ENCODE measurements at places on chromosomes 12 and 14. TPM values are rescaled to one million over a fixed set of nuclear protein-coding genes. Genes with fewer than 3 reads are reported as not detected.
A peak's percentile ranks its signal among the peaks of the same experiment; 100 is the strongest.

The TAS2R43 gene
- total RNA-seq: not detected

The KRT3 gene
- total RNA-seq: not detected

DNA sequence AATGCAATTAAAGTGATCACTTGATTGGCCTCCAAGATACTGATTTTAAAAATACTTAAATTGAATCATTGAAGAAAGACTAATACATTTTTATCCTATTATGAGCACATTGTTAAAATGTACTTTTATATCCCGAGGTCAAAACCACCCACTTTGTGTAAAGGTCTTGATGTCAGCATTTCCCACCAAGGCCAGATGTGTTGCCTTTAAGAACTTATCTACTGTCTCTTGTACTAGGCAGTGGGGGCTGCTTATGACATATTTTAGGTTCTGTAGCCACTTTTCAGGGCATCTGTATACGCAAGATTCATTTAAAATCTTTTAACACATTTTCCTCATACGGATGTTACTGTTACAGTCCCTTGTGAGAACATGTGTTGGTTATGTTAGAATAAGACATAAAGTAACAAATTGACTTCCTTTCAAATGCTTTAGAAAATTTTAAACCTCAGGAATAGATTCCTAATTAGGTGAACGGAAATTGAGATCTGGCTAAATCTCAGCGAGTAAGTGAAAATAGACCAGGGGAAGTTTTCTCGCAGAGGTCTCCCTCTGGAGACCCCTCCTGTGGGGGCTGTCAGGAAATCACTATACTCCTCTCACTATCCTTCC lies 456.2 kb downstream of the ADAMTS20 start:
- H3K4me1 ChIP-seq: peaks cover 9% of the 10 kb centered on the region
- H3K4me3 ChIP-seq: no peak overlapping the region
- H3K27me3 ChIP-seq: no peaks in the 10 kb centered on the region
- H3K27ac ChIP-seq: no peak overlapping the region
- no peaks in the 10 kb centered on the region for H3K36me3 ChIP-seq

- no peaks in the 10 kb centered on the region for H3K36me3 ChIP-seq
- H3K27me3 ChIP-seq: no peaks in the 10 kb centered on the region
- DNase-seq: no peak
- no peaks in the 10 kb centered on the region for H3K4me1 ChIP-seq
These were observed 206.5 kb downstream of the CALM1 start for GRCh38 chr14:90603336-90603735.

- peaks cover 2% of the 10 kb centered on the region for H3K27me3 ChIP-seq
- H3K4me3 ChIP-seq: peak overlapping the region; percentile 93
- peaks cover 16% of the 10 kb centered on the region for H3K4me1 ChIP-seq
- peak; percentile 23 for DNase-seq
- peaks cover 34% of the 10 kb centered on the region for H3K36me3 ChIP-seq
These were observed 657 bp downstream of the METAP2 start for GRCh38 chr12:95474660-95474958.

- no peaks in the 10 kb centered on the region for H3K36me3 ChIP-seq
- H3K4me1 ChIP-seq: no peaks in the 10 kb centered on the region
- no peaks in the 10 kb centered on the region for H3K27me3 ChIP-seq
- no peak overlapping the region for H3K4me3 ChIP-seq
These were observed 16.4 kb downstream of the DAO start for GRCh38 chr12:108896336-108896735.

- DNase-seq: no peak
- peaks cover 12% of the 10 kb centered on the region for H3K4me1 ChIP-seq
- H3K27ac ChIP-seq: no peak overlapping the region
- H3K4me3 ChIP-seq: no peak overlapping the region
These were observed 29.5 kb downstream of the HELB start for GRCh38 chr12:66331814-66332213.

- DNase-seq: no peak
- H3K27ac ChIP-seq: no peak overlapping the region
These were observed 296.5 kb downstream of the TMEM132D start for GRCh38 chr12:129607301-129607700.

The MOK gene
- 86.1 TPM for total RNA-seq

The DAD1 gene
- 213 TPM for total RNA-seq

The SOAT2 gene
- total RNA-seq: not detected

GRCh38 chr14:35375558-35376025 lies 29.0 kb downstream of the NFKBIA start:
- no peak overlapping the region for H3K27ac ChIP-seq
- H3K4me1 ChIP-seq: peaks cover 16% of the 10 kb centered on the region
- no peaks in the 10 kb centered on the region for H3K27me3 ChIP-seq
- H3K4me3 ChIP-seq: no peak overlapping the region
- H3K36me3 ChIP-seq: no peaks in the 10 kb centered on the region
- no peak for DNase-seq

- no peaks in the 10 kb centered on the region for H3K4me1 ChIP-seq
- H3K4me3 ChIP-seq: no peak overlapping the region
- no peaks in the 10 kb centered on the region for H3K36me3 ChIP-seq
- DNase-seq: no peak
- H3K27me3 ChIP-seq: no peaks in the 10 kb centered on the region
- H3K27ac ChIP-seq: no peak overlapping the region
These were observed 268.9 kb downstream of the SUDS3 start for GRCh38 chr12:118645219-118645618.

DNA sequence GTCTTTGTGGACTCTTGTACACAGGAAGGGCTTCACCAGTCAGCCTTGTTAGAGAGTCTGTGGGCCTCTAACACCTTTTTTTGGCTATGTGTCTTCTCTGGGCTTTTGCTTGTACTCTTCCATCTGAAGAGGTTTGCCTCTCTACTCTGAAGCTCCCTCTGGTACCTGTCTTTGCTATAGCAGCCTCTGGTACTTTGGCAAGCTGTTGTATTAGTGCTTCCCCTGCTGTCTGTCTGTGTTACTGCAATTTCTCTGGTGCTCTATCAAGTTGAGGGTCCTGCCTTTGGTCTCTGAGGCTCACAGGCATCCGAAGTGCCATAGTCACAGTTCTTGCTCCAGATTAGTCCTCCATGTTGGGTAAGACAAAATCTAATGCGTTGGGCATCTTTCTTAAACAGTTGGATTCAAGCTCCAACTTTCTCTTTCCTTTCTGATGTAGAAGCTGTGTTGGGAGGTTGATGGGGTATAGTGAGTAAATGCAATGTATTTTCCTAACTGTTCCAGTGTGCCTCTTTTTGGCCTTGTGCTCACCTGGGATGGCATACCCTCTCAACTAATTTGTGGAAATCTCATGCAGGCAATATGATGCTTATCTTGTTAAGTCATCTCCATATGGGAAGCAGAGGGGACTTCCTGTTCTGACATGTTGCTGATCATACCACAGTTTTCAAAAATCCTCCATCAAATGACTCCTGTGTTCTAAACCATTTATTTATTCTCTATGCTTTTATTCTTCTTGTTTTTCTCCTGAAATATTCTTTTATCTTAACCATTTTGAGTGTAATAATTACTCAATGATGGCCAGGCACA lies 88.8 kb downstream of the ATF7IP start:
- peak; percentile 46 for DNase-seq
- H3K4me3 ChIP-seq: no peak overlapping the region

The ACSM4 gene
- not detected for total RNA-seq

The TAS2R19 gene
- total RNA-seq: 7.6 TPM

The SERPINA4 gene
- total RNA-seq: not detected

DNA sequence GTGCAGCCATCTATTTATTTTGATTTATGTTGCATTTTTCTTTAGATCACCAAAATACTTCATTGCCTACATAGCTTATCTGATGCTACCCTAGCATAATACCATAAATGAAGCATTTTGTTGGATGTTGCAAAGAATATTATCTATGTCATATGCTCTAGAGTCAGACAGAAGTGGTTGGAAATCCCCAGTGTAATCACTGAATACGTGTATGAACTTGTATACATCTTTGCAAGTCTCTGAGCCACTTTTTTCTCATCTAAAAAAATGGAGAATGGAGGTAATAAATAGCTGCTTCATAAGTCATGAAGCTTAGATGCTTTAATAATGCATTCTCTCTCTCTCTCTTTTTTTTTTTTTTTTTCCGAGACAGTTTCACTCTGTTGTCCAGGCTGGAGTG lies 18.5 kb downstream of the EVL start:
- H3K27ac ChIP-seq: no peak overlapping the region
- peaks cover 9% of the 10 kb centered on the region for H3K4me1 ChIP-seq
- no peak for DNase-seq
- no peaks in the 10 kb centered on the region for H3K27me3 ChIP-seq
- no peak overlapping the region for H3K4me3 ChIP-seq
- peaks cover 6% of the 10 kb centered on the region for H3K36me3 ChIP-seq

DNA sequence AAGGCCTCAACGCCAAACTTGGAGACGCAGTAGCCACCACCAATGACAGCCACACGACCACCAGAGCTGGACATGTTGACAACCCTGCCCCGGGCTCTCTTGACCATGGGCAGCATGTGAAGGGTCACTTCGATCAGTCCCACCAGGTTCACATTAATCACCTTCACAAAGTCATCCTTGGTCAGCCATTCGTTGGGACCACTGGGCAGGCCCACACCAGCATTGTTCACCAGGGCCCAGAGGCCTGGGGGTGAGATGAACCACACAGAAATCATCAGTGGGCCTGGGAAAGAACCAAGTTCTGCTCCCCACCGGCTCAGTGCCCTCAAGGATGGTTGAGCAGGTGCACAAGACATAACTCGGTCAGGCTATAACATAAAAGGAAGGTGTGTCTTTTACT lies 4.0 kb downstream of the SDR9C7 start:
- no peak for DNase-seq
- H3K4me3 ChIP-seq: no peak overlapping the region
- no peaks in the 10 kb centered on the region for H3K36me3 ChIP-seq
- no peaks in the 10 kb centered on the region for H3K4me1 ChIP-seq
- peaks cover 39% of the 10 kb centered on the region for H3K27me3 ChIP-seq

GRCh38 chr12:96130396-96131059 lies 63.6 kb upstream of the ELK3 start:
- no peak overlapping the region for H3K27ac ChIP-seq
- no peak for DNase-seq
- no peaks in the 10 kb centered on the region for H3K4me1 ChIP-seq
- H3K27me3 ChIP-seq: peaks cover 16% of the 10 kb centered on the region
- no peak overlapping the region for H3K4me3 ChIP-seq

DNA sequence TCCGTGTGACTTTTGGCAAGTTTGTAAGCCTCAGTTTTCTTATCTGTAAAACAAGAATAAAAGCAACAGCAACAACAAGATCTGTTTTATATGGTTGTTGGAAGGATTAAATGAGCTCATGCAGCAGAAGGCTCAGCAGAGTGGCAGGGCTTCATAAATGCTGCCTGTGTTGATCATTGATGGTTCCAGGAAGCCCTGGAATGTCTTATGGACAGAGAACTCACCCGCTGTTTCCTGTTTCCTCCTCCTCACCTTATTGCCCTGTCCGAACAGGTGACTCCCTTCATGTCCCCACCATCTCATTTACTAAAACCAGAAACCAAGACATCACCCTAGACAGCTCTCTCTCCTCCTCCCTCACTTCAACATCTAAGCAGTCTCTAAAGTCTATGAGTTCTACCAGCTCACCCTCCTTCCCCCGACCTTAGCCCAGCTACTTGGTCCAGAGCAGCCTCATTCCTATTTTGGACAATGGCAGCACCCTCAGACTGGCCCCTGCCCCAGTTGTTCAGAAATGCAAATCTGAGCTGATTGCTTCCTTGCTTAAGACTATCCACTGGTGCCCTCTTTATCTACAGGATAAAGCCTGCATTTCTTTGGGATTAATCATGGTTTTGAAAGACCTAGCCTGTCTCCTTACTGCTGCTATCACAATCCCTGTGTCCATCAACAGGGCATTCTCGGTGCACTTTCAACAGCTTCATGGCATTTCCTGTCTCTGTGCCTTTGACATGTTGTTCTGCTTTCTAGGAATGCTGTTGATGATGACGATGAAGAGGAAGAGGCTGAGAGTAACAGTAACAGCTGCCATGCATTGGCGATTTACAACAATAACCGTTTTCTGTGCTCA lies 21.4 kb upstream of the GSG1 start:
- no peak overlapping the region for H3K27ac ChIP-seq
- peaks cover 22% of the 10 kb centered on the region for H3K4me1 ChIP-seq
- DNase-seq: no peak

- peak overlapping the region; percentile 28 for H3K4me3 ChIP-seq
- H3K27ac ChIP-seq: no peak overlapping the region
- H3K4me1 ChIP-seq: peaks cover 18% of the 10 kb centered on the region
- DNase-seq: no peak
- no peaks in the 10 kb centered on the region for H3K36me3 ChIP-seq
- peaks cover 99% of the 10 kb centered on the region for H3K27me3 ChIP-seq
These were observed 1.9 kb downstream of the COL2A1 start for GRCh38 chr12:48002414-48002730.

GRCh38 chr12:77514511-77514910 lies 316.2 kb upstream of the NAV3 start:
- no peaks in the 10 kb centered on the region for H3K4me1 ChIP-seq
- no peaks in the 10 kb centered on the region for H3K27me3 ChIP-seq
- no peak overlapping the region for H3K27ac ChIP-seq
- H3K36me3 ChIP-seq: no peaks in the 10 kb centered on the region
- DNase-seq: no peak
- no peak overlapping the region for H3K4me3 ChIP-seq

DNA sequence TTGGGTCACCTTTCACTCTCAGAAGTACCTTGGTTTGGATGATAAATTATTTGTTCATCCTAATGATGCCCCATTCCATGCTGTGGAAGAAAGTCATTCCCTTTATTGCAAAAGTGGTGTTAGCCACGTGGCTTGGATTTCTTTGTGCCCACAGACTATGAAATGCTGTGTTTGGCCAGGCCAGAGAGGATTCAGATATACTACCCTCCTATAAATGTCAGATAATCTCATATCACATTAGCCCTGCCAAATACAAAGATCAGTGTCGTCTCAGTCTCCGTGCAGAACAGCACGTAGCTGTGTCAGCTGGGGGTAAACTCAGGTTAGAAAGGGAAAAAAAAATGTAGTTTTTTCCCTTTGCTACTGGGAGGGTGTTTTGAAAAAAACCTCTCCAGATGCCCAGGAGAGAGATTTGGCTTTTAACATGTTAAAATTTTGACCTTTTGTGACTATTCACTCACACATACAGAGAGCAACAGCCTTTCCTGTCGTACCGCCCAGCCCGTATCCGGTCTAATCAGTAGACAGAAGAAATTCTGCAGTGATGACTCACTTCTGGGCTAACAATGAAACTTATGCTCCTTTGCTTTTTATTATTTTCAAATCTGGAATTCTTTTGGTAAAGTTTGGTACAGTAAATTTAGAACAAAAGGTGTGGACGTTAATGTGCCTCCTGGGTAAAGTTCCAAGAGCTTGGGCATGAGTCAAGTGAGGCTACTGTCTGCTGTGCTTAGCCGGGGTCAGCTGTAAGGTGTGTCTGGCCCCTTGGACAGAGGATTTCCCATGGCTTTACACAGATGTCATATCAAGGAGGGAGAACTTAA lies 8.5 kb upstream of the PTPRB start:
- H3K27me3 ChIP-seq: no peaks in the 10 kb centered on the region
- H3K4me3 ChIP-seq: peak overlapping the region; percentile 17
- DNase-seq: no peak
- H3K36me3 ChIP-seq: no peaks in the 10 kb centered on the region

All from osteoblast (primary cell).